ENCODE measurements at places on chromosomes 11 and 22.
A peak's percentile ranks its signal among the peaks of the same experiment; 100 is the strongest.

- no peak for DNase-seq
Measured at GRCh38 chr22:50694099-50694605, 21.5 kb downstream of the SHANK3 start.

DNA sequence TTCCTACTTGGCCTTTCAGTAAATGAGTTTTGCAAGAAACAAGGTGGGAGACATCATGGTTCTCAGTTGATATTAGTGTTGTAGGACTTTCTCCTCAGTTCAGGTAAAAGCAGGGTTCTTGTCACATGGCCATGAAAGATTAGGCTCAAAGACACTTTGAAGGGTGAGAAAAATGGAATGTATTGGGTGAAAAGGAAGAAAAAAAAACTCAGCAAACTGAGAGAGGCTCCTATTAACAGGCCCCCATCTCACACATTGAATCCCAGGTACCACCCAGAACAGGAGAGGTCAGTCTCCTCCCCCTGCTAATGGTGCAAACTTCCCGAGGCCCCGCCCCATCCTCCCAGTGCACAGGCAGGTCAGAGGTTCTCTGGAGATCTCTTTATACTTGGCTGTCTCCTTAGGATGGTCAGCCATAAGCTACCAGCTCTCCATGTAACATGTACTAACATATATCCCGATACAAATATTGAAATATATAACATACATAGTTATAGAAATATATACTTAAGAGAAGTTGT, 62.2 kb downstream of the MICAL2 start:
- DNase-seq = no peak

DNA sequence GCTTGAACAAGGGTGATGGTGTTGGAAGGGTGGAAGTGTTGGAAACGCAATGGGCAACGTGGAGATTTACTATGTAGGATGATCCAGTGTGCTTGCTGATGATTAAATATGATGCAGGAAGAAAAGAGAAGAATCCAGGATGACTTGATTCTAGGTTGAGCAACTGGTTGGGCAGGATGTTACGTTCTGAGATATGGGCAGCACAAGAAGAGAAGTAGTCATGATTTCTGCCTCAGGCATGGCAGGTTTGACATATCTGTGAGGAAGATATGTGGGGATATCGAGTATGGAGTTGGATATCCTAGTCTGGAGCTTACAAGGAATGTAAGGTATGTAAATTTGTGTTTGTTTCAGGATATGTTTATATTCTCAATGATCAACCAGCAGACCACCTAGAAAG, 1.9 kb downstream of the OR52K1 start:
- DNase-seq = no peak

GRCh38 chr22:48534395-48534958, 1293.2 kb downstream of the BRD1 start:
- no peak for DNase-seq

DNA sequence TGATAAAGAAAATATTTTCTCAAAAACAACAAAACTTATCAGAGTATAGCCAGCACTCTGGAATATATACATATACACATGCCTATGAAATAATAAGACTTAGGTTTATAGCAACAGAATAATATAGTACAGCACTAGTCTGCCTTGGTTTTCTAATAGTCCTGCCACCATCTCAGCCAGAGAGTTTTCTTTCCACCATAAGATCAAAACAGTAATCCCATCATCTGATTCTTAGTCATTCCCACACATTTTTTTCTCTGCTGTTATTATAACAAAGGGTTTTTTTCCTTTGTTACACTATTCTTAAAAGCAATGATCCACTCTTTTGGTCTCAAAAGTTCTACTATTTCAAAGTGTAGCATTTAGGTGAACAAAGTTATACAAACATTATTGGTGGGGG, 15.1 kb downstream of the MTMR2 start:
- DNase-seq = peak; percentile 48

DNA sequence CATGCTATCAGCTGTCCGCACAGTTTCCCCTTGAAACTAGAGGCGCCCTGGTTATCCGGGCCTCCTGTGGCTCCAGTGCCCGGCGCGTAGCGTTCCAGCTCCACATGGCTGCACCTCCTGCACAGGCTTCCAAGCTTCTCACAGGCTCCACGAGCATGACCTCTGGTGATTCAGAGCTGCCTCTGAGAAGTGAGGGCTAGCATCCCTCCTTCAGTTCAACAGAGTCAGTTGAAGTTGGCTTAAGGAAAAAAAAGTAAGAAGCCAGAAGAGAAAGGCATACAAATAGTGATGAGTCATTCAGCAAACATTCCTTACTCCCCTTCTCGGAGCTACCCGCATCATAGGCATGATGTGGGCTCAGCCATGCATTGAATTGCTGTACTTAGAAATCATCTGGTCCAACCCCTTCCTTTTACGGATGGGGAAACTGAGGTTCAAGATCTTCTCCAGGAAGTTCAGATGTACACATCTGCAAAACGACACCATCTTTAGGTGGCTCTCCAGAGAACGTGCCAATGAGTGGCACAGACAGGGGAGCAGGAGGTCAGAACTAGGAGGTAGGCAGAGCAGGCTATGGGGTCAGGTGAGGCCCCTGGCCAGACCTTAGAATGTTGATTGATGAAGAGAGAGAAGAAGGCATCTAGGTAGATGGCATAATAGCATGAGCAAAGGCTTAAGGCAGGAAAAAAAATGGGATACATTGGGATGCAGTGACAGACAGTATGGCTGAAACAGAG, 216.3 kb upstream of the TBCEL start:
- DNase-seq = peak; percentile 88

- no peak for DNase-seq
Measured at GRCh38 chr22:33844273-33844672, 76.0 kb downstream of the LARGE1 start.

- peak; percentile 7 for DNase-seq
Measured at GRCh38 chr11:119107538-119108145, 498 bp downstream of the C2CD2L start.

GRCh38 chr11:12079726-12080556, 30.4 kb upstream of the MICAL2 start:
- peak; percentile 99 for DNase-seq

DNA sequence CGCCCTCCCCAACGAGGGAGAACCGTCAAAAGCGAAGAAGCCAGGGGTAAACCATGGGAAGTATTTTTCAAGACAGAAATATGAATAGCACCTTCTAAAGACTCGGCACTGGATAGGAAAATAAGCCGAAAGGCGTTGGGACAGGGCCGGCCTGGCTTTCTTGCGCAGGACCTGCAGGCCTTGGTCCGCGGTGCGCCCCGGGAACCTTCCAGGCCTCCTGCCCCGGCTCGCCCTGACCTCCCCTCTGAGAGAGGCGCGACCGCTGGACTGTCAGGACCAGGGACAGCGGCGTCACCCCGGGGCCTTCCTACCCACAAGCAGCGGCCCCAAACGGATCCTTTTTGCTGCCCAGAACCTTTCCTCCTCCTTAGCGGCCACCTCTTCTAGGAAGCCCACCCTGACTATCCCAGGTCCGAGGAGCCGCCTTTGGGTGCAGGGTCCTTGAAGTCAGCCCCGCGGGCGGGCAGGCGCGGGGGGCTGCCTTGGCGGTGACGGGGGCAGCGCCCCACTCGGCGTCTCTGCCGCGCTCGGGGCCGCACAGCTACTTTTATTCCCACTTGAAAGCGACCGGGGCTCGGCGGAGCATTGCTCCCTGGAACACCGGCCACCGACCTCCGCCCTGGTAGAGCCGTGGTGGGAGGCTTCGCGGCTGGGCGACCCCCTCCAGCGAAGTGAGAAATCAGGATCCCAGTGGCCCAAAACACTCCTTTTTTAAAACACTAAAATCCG, 650 bp upstream of the MAPK11 start:
- peak; percentile 65 for DNase-seq

DNA sequence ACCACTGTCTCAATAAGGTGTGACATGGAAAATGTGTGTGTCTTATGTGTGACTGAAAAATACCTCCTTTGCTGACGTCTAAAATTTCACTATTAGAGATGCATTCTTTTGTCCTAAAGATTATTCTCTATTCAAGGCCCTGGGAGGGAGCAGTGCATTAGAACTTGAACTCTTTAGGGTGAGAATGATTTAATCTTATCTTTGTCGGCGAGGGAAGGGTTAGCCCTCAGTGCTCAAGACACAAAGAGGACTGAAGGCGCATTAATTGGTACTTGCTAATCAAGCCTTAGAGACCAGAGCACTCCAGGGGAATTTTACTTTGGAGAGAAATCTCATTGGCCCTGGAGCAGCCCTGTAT, 29.8 kb upstream of the PLET1 start:
- DNase-seq = no peak
